ENCODE measurements at places on chromosomes 12 and 14.
A peak's percentile ranks its signal among the peaks of the same experiment; 100 is the strongest.

DNA sequence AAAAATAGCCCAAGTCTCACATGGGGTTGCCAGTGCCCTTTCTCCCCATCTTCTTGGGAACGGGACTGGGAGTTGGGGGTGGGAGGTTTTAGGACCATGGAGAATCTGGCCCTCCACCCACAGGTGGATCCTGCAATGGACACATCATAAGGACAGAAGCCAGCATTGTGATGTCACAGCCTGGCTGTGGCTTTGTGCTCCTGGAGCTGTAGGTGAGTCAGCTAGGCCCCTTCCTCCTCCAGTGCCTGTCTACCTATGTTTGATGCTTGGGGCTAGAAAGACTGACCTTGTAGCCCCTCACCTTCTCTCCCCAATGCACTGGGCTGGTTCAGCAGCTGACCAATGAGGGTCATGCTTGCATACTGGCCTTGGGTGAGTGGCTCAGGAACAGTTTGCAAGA lies at the start of gene CCDC197:
Gene CCDC197, plus strand, starts transcription at position 220 of the 400 bp plus-strand sequence. CDS start 831 bp downstream, outside the sequence.
- no peak for DNase-seq

- peak; percentile 66 for DNase-seq
These were observed 36.9 kb downstream of the BCL11B start for GRCh38 chr14:99234961-99235571.

DNA sequence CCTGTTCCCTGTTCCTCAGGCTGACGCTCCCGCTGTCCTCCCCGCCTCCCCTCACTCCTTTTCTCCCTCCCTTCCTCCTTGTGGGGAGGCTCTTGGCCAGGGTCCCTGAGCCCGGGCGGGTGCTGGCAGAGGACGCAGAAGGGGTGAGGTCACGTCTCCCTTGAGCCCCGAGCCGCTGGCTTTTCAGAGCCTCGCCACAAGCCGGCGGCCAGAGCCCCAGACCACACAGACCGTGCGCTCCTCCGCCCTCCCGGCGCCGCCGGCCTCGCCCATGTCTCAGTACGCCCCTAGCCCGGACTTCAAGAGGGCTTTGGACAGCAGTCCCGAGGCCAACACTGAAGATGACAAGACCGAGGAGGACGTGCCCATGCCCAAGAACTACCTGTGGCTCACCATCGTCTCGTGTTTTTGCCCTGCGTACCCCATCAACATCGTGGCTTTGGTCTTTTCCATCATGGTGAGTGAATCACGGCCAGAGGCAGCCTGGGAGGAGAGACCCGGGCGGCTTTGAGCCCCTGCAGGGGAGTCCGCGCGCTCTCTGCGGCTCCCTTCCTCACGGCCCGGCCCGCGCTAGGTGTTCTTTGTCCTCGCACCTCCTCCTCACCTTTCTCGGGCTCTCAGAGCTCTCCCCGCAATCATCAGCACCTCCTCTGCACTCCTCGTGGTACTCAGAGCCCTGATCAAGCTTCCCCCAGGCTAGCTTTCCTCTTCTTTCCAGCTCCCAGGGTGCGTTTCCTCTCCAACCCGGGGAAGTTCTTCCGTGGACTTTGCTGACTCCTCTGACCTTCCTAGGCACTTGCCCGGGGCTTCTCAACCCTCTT lies at the start of gene TMEM233:
Gene TMEM233, plus strand, starts transcription at position 197 of the 821 bp plus-strand sequence. Its CDS starts 75 bp downstream, at position 272.
- DNase-seq: no peak

- no peak for DNase-seq
These were observed 12.3 kb downstream of the GPR19 start for GRCh38 chr12:12683725-12684124.

- DNase-seq: no peak
These were observed 12.9 kb upstream of the RNASE12 start for GRCh38 chr14:20603813-20604690.

DNA sequence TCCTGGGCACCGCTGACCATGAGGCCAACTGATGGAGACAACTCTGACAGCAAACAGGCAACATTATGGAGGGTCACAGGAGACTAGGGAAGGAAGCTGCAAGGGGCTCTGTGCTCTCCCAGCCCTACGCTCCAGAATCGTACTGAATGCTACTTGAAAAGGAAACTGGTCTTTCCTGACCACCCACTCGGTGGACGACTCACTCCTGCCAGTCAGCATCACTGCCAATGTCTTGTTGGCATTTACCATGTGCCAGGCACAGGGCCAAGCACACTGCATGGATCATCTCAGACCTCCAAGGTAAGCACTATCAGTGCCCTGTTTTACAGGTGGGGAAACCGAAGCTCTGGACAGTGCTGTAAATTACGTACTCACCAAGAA lies 38.0 kb downstream of the CCDC85C start:
- no peak for DNase-seq
